ENCODE measurements at places on chromosomes 1 and 21. TPM values are rescaled to one million over a fixed set of nuclear protein-coding genes. Genes with fewer than 3 reads are reported as not detected.

DNA sequence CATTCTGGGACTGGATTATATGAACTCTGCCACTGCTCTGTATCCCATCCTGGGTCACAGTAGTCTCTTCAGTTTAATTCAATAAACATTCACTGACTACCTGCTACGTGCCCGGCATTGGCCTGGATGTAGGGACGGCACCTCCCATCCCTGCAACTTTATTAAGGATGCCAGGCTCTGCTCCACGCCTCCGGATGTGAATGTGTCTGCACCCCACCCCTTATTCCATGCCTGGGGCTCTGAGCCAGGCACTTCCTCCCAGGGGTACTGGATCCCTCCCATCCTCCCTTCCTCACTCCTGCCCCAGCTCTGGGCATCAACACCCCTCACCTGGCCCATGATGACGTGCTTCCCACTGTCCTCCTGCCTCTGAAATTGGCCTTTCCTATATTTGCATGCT, 53.7 kb downstream of the KCNN3 start:
- no peak for DNase-seq

- no peak for DNase-seq
These were observed 86.5 kb upstream of the CACNA1E start for GRCh38 chr1:181396811-181397210.

GRCh38 chr1:94981575-94981973, 54.7 kb upstream of the CNN3 start:
- no peak for DNase-seq

- DNase-seq = no peak
These were observed 173.3 kb downstream of the PTPRU start for GRCh38 chr1:29409616-29410015.

- no peak for DNase-seq
These were observed 129.1 kb downstream of the TOMM20 start for GRCh38 chr1:234999513-234999940.

DNA sequence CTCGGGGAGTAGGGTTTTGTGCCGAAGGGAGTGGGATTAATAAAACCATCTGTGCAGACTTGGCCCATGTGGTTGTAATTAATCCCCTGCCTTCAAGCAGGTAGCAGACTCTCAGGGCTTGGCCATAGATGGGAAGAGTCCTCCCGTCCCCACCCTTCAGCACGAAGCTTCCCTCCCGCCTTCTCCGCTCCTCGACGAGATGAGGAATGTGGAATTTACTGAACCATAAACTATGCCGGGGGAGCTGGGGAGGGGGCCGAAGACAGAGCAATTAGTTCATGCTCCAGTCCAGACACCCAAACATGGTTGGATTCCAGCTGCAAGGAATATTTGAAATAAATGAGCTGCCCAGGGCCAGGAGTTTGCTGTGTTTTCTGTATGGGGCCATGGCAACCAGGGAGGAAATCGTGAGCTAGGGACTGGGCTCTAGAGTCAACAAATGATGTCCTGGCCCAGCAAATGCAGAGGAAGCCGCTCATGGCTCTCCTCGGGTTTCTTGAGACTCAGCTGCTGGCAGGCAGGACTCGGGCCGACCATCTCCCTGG, 78.8 kb downstream of the SPSB1 start:
- peak; percentile 44 for DNase-seq

- DNase-seq = peak; percentile 6
These were observed at the start of gene SLAMF7 for GRCh38 chr1:160739098-160739511. Gene SLAMF7 (plus strand): TSS chr1:160739247. CDS start chr1:160739302, 55 bp downstream.

DNA sequence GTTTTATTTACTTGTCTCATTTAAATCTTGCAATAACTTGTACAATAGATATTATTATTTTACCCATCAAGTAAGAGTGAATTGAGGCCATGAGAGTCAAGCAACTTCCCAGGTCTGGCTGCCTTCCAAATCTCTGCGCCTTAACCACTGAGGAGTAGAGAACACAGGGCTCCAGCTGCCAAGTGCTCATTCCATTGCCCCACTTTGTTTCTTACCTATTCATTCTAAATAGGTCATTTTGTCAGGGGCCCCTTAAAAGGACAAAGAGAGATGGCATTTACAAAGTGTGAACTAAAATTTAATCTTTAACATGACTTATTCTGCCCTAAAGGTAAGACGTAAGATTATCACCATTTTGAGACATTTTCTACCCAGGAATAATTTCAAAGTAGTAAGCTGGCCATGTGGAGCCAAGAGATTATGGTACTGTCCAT, 3.5 kb downstream of the PPP1R15B start:
- peak; percentile 56 for DNase-seq

GRCh38 chr1:161511018-161511755, 5.9 kb downstream of the FCGR2A start:
- DNase-seq = no peak

DNA sequence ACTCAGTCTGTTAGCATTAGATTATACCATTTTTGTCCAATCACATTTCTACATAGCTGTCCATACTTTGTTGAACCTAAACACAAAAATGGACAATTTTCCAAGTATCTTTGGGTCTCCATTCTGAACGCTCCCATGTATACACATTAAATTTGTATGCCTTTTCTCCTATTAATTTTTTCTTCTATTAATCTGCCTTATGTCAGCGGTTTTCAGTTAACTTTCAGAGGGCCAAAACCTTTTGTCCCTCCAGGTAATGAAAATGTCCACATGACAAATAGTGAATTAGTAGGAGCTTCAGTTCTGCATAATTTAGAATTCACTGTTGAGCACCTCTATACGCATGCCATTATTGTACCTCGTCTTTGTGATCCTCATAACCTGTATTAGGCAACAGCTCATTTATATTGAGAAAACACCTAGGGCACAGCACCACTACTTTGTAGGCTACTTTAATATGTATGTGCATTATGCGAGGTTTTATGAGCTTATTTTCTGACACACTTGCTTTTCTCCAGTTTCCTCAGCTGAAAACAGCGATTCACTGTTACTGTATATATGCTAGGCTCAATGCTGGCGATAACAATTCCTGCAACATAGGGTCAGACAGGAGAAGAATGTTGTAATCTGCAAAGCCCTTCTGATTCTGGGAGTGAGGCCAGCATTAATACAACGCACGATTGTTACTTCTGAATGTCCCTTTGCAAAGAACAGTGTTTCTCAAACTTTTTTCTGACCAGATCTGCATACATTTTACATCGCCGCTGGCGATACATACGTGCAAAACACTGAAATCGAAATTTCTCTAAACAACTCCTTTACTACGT, 1.1 kb upstream of the ABCD3 start:
- DNase-seq = no peak

- DNase-seq = no peak
These were observed 485.3 kb upstream of the NFIA start for GRCh38 chr1:60596791-60597750.

GRCh38 chr1:112044745-112045144, 55.3 kb upstream of the KCND3 start:
- no peak for DNase-seq

DNA sequence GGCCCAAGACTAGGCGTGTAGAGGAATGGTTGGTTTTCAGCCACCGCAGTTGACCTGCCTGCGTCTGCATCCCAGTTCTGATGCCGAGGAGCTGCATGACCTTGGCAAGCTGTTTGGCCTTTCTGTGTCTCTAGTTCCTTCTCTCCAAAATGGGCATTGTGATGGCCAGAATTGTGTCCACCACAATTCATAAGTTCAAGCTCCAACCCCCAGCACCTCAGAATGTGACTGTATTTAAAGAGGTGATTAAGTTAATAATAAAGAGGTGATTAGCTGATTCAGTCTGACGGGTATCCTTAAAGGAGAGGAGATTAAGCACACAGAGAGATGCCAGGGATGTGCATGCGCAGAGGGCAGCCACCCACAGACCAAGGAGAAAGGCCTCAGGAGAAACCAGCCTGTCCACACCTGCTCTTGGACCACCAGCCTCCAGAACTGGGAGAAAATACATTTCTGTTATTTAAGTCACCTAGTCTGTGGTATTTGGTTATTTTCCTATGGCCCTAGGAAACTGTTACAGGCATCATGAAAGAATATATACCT, 28.5 kb downstream of the MAB21L3 start:
- DNase-seq = no peak

DNA sequence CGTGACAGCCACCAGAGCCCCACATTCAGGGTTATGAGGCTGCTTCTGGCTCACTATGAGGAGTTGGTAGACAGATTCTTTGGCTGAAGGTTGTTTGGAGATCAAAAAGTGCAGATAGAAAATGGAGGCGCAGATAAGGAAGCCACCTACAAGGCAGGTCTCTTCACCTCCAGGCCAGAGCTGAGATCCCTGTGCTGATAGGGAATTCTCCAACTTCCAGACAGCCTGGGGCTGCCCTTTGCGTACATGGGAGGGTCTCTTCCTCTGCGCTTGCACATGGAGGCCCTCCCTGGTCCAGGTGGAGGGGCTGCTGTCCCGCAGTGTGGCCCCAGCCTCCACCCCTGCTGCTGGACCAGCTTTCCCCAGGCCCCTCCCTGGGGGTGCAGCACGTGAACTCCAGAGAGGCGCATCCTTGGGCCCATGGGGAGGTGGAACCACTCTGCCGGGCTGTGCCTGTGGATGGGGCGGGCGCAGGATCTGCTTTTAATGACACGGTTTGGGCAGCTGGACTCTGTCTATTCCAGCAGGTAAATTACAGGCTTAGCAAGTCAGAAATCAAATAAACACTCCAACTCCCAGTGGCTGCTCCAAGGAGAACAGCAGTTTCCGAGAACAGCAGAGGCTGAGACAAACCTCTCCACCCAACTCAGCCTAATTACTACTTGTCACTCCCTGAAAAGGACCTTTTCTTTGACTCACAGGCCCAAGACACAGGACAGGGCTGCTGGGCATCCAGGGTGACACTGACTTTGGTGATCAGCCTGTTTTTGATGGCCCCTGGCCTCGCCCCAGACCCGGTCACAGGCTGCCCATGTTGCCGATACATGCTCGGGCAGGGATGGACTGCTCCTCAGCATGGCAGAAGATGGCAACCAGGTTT, 12.4 kb downstream of the OXCT2 start:
- DNase-seq = no peak

DNA sequence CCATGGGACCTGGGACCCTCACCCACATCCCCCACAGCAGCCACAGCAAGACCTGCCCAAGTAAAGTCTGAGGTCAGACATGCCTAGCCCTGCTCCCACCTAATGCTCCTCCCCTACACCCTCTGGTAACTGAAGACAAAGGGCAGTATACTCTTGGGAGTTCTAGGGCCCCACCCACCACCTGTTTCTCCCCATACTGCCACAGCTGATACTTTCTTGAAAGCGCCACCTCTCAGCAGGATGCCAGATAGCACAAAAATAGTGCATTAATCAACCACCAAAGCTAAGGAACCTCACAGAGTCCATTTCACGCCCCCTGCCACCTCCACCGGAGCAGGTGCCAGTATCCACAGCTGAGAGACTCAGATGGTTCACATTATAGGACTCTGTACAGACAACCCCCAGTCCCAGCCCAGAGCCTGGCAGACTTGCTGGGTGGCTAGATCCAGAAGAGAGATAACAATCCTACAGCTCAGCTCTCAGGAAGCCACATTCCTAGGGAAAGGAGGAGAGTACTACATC, 238.1 kb downstream of the LRRC40 start:
- DNase-seq = no peak

DNA sequence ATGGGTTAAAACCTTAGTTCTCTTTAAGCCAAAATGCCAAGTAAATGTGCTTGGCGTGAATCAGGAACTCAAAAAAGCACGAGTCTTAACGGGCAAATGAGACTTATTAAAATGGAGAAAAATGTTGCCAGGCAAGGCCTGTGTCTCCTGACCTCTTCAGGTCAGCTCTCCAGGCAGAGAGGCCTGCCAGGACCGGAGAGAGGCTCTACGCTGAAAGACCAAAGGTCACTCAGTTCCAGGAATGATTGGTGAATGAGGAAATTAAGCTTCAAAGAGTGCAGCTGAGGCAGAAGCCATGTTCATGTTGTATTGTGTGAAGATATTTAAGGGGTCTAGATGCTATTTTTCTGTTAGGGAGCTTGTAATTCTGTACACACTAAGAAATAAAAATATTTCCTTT, 66.6 kb downstream of the SPAG17 start:
- DNase-seq = no peak

DNA sequence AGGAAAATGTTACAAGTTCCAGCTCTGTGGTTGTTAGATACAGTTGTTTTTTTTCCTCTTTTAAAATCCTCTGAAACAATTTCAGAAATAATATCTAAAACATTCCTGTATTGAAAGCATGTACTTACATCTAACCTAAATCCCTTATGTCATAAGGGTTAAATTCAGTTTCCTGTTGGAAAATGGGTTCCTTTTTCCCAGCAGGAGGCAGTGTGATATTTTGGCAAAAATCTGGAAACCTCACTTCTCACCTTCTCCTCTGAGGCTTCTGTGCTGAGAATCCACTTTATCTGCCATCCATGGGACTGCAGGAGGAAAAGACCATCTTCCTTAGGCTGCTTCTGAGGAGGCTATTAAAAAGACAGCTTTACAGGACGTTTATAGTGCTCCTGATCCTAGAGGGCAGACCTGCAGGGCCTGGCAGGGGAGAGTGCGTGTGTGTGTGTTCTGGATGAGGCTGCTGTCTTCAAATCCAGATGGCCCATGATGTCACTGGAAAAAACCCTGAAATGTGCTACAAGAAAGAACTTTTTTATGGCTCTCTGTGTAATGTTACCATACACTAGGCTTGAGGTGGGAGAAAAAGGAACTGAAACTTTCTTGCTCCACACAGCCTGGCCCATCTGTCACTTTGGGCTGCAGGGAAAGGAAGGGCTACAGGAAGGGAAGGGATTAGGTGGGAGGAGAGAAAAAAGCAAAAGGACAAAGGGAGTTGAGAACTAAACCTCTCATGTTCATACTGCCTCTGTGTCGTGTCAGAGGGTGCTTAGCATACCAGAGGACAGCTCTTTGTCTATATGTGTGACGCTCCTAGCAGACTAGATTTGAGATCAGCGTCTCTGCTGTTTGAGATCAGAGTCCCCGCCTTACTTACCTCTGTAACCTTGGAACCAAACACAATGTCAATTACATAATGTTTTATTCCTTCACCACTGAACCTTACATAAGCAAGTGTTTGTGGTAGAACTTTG, 379.2 kb upstream of the SPAG17 start:
- no peak for DNase-seq

DNA sequence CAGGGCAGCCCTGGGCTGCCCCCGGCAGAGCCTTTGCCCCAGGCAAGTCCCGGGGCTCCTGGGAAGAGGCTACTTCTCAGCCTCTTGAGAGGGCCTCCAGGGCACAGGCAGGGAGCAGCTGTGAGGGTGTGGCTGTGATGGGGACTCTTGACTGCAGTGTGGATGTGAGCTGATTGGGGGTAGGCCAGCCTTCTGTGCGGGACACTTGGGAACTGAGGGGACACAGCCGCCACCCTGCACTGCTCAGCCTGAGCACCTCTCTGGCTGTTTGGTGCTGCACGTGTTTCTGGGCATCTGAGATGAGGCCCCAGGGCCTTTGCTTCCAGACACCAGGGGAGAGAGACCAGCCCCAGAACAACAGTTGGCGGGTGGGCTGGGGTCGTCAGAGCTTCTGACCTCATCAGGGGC, 62.1 kb downstream of the SKI start:
- no peak for DNase-seq

- no peak for DNase-seq
These were observed 45.4 kb downstream of the C1orf185 start for GRCh38 chr1:51147394-51147793.

OR2AK2 gene
- not detected for polyA plus RNA-seq

PTPN7 gene
- 0.32 TPM for polyA plus RNA-seq

PADI2 gene
- polyA plus RNA-seq = 0.07 TPM

GPR37L1 gene
- 0.03 TPM for polyA plus RNA-seq

SV2A gene
- polyA plus RNA-seq = 0.44 TPM

SPSB1 gene
- 7.5 TPM for polyA plus RNA-seq

SPRR1B gene
- 0.30 TPM for polyA plus RNA-seq

RAB42 gene
- polyA plus RNA-seq = 0.57 TPM

AJAP1 gene
- 0.06 TPM for polyA plus RNA-seq

Data from heart right ventricle (tissue), 16 donors.